ENCODE measurements at places on chromosomes 6 and 20.
A peak's percentile ranks its signal among the peaks of the same experiment; 100 is the strongest.

- no peak for DNase-seq
Observed at GRCh38 chr6:4598384-4598995, 177.7 kb upstream of the CDYL start.

- DNase-seq = no peak
Observed at GRCh38 chr6:145508107-145508506, 227.2 kb downstream of the EPM2A start.

- DNase-seq = no peak
Observed at GRCh38 chr20:4869290-4870193, 131.8 kb downstream of the SLC23A2 start.

- no peak for DNase-seq
Observed at GRCh38 chr6:53456809-53457208, 88.1 kb downstream of the GCLC start.

GRCh38 chr20:45337367-45338120, 10.7 kb downstream of the SDC4 start:
- DNase-seq = no peak

GRCh38 chr6:39498096-39498495, 175.6 kb upstream of the KCNK16 start:
- DNase-seq = no peak

GRCh38 chr20:46739431-46740213, 30.2 kb downstream of the SLC2A10 start:
- DNase-seq = no peak

DNA sequence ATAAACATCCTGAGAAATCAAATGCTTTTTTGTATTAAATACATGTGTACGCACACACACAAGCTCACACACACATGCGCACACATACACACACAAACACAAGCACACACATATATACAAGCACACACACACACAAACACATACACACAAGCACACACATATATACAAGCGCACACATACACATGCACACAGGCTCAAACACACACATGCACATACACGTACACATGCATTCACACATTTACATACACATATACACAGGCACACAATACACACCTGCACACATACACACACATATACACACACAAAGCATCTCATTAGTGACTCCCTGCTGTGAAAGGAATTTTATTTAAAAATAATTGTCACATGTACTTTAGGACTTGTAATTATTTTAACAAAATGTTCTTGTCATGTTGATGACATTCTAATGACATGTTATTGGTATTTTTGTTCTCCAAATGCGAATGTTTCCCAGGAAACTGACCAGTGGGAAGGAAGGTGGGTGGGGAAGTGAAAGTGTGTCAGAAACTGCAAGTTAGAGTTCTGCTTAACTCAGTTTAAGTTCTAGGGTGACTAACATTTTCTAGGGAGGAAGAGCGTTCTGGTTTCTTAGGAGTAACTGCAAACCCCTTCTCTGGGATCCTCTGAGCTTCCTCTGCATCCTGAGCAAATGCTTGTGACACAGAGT, 113.9 kb upstream of the ZNF217 start:
- DNase-seq = peak; percentile 20

GRCh38 chr6:143839196-143839595, 3.9 kb upstream of the LTV1 start:
- DNase-seq = no peak

- DNase-seq = no peak
Observed at GRCh38 chr6:49744259-49744658, at the start of gene CRISP3. Gene CRISP3 (minus strand): TSS chr6:49744388. CDS start chr6:49744367, 21 bp downstream.

GRCh38 chr6:25962149-25963127, at the start of gene TRIM38:
Gene TRIM38 (plus strand): TSS chr6:25962802. CDS start chr6:25966523, 3,721 bp downstream.
- DNase-seq = peak; percentile 91

DNA sequence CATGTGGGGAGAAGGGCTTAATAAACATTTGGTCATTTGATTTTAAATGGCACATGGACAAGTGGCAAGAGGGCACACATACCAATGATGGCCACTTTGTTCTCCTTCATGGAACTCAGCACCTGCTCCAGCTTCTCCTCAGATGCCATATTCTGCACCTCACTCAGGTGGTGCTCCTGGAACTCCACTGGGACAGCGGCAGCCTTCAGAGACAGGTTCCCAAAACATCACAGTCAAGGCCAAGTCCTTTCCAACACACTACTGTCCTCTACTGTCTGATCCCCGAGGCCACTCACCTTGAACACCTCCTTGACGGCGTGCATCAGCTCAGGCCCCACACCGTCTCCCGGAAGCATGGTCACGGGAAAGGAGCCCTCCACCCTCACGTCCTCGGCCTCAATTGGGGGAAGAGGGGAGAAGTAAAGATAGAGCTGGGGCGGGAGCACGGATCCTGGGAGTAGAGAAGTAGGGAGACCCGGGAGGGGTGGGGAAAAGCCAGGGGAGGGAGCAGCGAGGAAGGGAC, 591 bp downstream of the IDH3B start:
- DNase-seq = no peak

Data from CD4-positive, alpha-beta T cell treated with Interferon alpha-2 for 1 hour (primary cell).